Activated CD8-positive, alpha-beta memory T cell treated with anti-CD3 and anti-CD28 coated beads for 24 hours (primary cell): ENCODE measurements at places on chromosomes 16 and 17.

- DNase-seq, result peak; percentile 4
These were observed 82.0 kb upstream of the ZNF423 start for GRCh38 chr16:49937886-49938285.

GRCh38 chr17:64263000-64263766, at the start of gene TEX2:
TSS of gene TEX2 (minus strand) at chr17:64263260. CDS start at chr17:64214217, 49,043 bp downstream.
- peak; percentile 94 for DNase-seq

- DNase-seq, result no peak
These were observed 23.6 kb downstream of the MILR1 start for GRCh38 chr17:64472564-64472963.

- no peak for DNase-seq
These were observed 10.2 kb downstream of the PITPNM3 start for GRCh38 chr17:6546069-6546718.

DNA sequence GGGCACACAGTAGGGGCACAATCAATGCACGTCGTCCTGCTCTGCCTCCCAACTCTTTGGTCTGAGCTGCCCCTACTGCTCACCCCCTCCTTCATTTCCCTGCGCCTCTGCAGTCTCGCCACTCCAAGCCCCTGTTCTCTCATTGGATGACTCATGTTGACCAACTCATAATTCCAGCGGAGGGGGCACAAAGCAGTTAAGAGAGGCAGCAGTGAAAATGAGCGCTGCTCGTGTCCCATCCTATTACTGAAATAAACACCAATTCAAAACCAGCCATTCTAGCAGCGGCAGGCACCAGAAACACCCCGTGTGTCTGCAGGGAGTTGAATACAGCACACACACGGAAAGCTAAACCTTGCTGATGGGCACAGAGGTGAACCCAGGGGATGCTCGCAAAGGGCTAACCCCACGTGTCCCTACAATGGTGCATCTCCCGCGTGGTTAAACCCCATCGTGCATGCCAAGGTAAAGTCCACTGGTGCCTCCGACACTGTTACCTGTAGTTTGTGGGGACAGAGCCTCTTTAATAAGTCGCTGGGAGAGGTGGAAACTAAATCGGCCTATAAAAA, 310.4 kb downstream of the XYLT1 start:
- no peak for DNase-seq

GRCh38 chr16:70709942-70710341, 24.1 kb upstream of the MTSS2 start:
- no peak for DNase-seq

GRCh38 chr16:26078716-26079355, 387.1 kb downstream of the HS3ST4 start:
- DNase-seq, result no peak

GRCh38 chr16:78892951-78893733, 707.4 kb downstream of the MAF start:
- no peak for DNase-seq

DNA sequence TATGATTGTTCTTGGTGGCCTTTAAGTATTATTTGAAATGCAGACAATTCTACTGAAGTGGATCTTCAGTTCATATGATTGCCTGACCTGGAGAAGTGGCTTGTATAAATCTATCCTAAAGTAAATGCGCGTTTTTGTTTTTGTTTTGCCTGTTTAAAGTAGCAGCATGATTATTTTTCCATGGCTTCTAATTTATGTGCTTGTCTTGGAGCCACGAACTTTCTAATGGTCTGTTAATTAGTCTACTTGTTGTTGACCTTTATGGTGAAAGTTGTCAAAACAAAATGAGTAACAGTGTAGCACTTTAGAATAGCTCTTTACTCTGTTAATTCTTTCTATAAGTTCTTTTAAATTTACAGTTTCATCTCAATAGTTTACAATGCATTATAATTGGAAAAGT, 1.7 kb downstream of the PRKAR1A start:
- DNase-seq, result no peak

DNA sequence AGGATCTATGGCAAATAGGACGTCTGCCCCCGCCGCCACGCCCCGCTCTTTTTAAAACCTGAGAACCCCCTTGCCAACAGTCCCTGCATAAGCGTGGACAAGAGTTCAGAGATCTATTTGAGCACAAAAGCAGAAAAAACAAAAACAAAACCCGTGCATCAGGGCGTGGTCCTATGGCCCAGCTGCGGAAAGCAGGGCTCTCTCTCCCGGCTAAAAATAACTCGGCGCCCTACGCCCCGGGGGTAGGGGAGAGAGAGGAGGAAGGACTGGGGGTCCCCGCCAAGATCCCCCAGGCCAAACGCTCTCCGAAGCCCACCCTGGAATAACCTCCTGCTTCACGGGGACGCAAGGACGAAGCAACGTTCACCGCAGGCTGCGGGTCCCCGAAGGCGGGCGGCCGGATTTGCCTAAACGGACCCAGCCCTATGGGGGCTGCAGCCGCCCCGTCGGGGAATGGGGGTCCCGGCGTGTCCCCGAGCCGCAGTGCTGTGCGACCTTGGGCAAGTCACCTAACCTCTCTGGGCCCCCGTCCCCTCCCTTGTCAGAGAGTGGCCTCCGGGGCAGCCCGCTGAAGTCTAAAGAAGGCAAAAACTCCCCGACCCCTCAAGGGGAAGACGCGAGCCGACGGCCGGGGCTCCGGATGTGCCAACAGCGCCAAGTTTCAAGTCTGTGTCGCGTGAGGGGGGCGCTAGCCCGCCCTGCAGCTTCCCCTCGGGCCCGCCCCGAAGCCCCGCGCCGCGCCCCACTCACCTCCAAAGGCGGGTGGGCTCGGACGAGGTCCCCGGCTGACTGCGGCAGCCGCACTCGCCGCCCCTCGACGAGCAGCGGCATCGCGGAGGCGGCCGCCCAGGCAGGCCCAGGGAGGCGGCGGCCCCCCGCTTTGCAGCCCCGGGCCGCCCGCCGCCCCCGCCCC, 477 bp downstream of the NTAN1 start:
- no peak for DNase-seq

- DNase-seq, result no peak
These were observed 32.3 kb downstream of the CIBAR2 start for GRCh38 chr16:85079785-85080570.

DNA sequence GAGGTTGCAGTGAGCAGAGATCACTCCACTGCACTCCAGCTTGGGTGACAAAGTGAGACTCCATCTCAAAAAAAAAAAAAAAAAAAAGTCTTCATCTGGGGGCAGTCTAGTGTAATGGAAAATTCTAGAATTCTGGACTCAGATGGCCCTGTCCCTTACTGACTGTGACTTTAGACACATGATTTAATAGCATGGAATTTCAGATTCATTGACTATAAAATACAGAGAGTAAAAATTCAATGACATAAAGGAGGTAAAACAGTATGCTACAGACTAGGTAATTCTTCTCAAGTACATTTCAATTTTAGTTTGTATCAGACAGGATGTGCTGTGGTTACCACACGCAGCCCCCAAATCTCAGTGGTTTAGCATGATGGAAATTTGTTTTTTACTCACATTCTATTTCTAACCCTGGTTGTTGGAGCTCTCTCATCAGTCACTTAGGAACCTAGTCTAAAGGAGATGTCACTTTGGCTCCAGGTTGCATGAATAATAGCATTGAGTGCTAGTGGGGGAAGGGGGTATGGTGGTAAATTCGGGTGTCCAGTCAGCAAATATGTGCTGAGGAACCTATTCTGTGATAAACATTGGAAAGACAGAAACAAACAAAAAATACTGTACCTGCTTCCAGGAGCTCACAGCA, 444.0 kb downstream of the XYLT1 start:
- DNase-seq, result no peak

GRCh38 chr17:83137523-83137922, 58.1 kb downstream of the METRNL start:
- DNase-seq, result no peak

DNA sequence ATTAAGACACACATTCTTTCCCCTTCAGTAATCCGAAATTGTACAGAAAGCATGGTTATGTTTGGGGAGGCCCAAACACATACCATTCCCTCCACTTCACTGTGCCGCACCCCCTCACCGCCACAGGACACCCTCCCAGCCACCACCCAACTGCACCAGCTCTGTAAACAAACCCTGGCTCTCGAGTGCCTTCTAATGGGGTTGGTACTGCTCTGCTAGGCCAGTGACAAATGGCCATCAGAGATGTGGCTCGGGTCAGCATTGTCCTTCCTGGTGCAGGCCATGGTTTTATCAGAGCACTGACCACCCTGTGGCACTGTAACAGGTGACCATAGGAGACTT, 24.0 kb upstream of the SREBF1 start:
- DNase-seq, result no peak

GRCh38 chr17:59634632-59635541, 15.2 kb downstream of the CLTC start:
- no peak for DNase-seq

DNA sequence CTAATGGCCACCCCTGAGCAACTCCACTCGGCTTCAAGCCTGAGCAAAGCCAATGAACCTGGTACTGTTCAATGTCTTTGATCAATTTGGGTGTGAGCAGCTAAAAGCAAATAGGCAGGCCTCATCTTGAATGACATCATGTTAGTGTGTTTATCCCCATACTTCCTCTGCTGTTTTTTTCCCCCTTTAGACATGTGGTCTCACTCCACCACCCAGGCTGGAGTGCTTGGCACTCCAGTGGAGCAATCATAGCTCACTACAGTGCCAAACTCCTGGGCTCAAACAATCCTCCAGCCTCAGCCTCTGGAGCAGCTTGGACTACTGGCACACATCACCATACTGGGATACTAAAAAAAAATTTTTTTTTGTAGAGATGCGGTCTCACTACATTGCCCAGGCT, 75.4 kb downstream of the ARHGAP17 start:
- DNase-seq, result no peak

GRCh38 chr16:4800290-4801041, 2.0 kb downstream of the ROGDI start:
- DNase-seq, result no peak

- peak; percentile 89 for DNase-seq
These were observed at the start of gene P3H4 for GRCh38 chr17:41811549-41812380. TSS of gene P3H4 (minus strand) at chr17:41811949. CDS start at chr17:41811915, 34 bp downstream.

- no peak for DNase-seq
These were observed 638.8 kb upstream of the EEF2KMT start for GRCh38 chr16:5736209-5736930.

GRCh38 chr17:63356337-63356757, 89.8 kb downstream of the CYB561 start:
- no peak for DNase-seq

- DNase-seq, result no peak
These were observed 18.7 kb upstream of the RBFOX3 start for GRCh38 chr17:79629548-79630049.

GRCh38 chr17:19727501-19728078, 11.2 kb upstream of the SLC47A2 start:
- no peak for DNase-seq

DNA sequence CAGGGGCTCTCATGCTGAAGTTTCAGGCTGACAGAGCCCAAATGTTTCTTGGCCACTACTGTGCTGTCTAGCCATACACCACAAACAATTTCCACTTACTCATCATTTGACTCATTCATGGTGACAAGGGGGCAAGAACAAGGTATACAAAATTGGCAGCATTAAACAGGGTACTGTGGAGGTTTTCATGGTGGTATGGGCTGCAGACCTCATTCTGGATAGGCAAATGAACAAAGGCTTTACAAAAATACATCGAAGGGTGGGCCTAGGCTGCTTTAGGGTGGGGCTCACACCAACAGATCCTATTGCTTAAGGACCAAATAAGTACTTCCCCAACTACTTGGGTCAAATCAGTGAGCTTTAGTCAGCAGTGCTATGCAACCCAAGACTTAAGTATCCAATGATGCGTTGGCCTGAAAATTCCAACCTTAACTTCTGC, 53.0 kb downstream of the N4BP1 start:
- no peak for DNase-seq

GRCh38 chr17:62626719-62627218, 701 bp upstream of the MRC2 start:
- DNase-seq, result no peak

DNA sequence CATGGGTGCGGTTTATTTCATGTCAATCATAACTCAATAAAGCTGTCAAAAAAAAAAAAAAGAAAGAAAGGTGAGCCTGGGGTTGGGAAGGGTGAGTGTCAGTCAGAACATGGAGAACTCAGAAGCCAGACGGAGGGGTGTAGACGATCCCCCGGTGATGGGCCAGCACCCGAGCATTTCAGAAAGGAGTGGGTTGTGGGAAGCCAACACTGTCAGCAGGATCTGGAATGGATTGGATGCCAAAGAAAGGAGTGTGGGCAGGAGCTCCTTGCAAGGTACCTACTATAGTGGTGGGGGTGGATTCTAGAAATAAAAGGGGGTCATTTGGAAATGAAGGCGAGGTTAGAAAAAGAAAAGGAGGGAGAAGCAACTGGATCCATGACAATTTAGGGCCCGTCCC, 19.8 kb upstream of the SCIMP start:
- no peak for DNase-seq

DNA sequence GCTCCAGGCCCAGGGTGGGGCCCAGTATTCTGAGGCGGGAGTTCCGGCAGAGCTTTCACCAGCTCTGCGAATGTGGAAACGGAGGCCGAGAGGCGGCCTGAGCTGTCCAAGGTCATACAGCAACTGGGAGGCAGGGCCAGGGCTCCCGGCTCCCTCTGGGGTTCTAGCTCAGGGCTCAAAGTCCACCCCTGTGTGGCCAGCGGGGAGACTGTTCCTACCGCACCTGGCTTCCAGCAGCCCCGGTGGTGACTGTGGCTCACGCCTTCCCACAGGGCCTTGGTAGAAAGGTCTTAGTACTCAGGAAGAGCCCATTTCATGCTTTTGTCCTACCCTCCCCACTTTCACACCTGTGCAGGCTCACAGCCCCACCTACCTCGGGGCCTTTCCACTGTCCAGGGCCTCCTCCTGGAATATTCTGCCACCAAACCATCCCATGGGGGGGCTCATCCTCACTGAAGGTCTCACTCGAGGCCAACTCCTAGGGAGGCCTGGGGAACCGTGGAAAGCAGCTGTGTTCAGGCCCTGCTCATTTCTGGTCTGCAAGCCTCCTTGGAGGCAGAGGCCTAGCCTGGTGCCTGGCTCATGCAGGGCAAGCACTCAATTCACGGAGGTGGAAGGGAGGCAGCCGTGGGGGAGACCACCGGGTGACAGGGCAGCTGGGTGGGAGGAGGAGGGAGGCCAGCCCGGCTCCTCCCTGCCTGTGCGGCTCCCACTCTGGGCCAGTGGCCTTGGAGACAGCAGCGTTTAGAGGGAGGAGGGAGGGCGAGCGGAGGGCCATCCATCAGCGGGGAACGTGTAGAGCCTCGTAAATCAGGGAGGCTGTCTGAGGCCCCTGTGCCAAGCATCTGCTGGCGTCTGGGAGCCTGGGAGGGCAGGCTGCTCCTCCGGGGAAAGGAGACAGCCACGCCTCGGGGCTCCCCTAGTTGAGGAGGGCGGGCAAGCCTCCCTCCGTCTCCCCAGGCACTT, 12.7 kb upstream of the DOC2B start:
- DNase-seq, result no peak

- DNase-seq, result peak; percentile 60
These were observed 32.7 kb upstream of the AXIN2 start for GRCh38 chr17:65593855-65594845.

- no peak for DNase-seq
These were observed 40.5 kb downstream of the ABHD15 start for GRCh38 chr17:29526322-29526721.
